Activated T-cell treated with anti-CD3 and anti-CD28 coated beads, Interleukin-2, amount 50 U/mL, for 4 hours (primary cell): ENCODE measurements at places on chromosomes 13 and 19. TPM values are rescaled to one million over a fixed set of nuclear protein-coding genes. Genes with fewer than 3 reads are reported as not detected.

GRCh38 chr13:34722922-34723321 is 219.1 kb upstream of the NBEA start:
- DNase-seq: no peak

DNA sequence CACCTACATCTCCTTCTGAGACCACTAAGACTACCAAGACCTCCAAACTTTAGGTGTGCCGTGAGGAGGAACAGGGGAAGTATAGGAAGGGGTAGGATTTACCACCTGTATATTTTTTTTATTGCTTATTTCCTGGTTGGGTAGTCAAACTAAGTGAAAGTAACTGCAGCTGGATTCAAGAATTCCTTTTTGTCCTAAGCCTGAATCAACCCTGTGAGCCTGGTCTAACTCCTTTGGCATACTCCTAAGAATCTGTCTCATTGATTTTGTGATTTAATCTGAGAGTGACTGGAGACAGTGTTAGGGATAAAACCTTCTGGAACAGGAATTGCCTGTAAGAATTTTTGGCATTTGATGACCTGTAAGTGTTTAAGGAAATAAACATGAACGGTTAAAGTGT is 523.5 kb upstream of the MIR17HG start:
- DNase-seq: no peak

GRCh38 chr13:102128216-102128810 is 273.5 kb downstream of the FGF14 start:
- DNase-seq: no peak

DNA sequence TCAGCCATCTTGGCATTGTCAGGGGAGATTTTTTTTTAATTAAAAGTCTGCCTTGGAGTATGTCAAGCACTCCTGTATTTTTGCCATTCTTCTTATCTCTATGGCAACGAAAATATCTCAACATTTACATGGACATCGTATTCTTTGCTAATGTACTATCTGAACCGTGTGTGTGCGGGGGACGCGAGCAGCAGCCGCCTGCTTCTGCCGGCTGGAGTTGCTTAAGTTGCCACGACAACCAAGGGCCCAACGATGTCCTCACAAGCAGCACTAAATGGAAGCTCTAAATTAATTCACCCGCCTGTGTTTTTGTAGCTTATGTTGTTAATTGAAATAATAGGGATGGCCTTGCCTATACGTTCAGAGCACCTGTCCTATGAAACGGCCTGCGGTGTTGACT is 309.5 kb downstream of the TEX29 start:
- DNase-seq: no peak

GRCh38 chr19:2291185-2291751 is 9.3 kb upstream of the PEAK3 start:
- no peak for DNase-seq

- DNase-seq: no peak
Observed at GRCh38 chr19:51735759-51736449, 12.1 kb upstream of the HAS1 start.

GRCh38 chr13:53241891-53242348 is 213.3 kb downstream of the OLFM4 start:
- no peak for DNase-seq

GRCh38 chr13:18996627-18997051 is 185.0 kb downstream of the TUBA3C start:
- no peak for DNase-seq

GRCh38 chr13:72808917-72809500 is 27.1 kb downstream of the PIBF1 start:
- DNase-seq: no peak

- DNase-seq: no peak
Observed at GRCh38 chr19:7832009-7832408, 2.0 kb downstream of the EVI5L start.

DNA sequence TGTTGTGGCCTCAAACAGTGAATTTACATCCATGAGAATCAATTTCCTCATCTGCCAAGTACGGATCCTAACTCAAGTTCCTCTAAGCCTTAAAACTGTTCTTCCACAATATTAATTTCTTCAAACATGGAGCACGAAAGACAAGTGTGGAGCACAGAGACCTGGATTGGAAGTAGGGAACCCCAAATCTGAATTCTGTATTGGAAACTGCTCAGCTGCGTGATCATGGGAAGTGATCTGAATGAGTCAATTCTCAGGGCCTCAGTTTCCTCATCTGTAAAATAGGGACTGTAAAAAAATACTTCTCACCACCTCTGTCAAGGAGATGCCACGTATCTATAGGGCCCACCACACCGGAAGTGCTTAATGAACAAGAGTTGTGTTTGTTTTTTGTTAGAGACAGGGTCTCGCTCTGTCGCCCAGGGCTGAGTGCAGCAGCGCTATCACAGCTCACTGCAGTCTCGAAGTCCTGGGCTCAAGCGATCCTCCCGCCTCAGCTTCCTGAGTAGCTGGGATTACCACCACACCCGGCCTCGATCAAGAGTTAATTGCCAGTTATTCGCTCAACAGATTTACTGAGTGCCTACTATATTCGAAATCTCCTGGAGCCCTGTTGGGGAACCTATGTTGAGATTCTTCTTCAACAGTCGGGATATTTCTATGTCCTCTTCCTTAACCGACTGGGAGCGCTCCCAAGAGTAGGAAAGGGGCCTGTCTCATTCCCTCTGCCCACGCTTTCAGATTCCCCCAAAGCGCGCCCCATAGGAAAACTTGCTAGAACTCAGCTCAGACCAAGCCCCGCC is 1.6 kb downstream of the SERTAD3 start:
- no peak for DNase-seq

- DNase-seq: peak; percentile 57
Observed at GRCh38 chr19:41263042-41263849, 926 bp upstream of the HNRNPUL1 start.

GRCh38 chr19:56350416-56351045 is 35.9 kb upstream of the ZSCAN5A start:
- peak; percentile 41 for DNase-seq

GRCh38 chr13:35771898-35772297 is 295.4 kb upstream of the MAB21L1 start:
- no peak for DNase-seq

- DNase-seq: no peak
Observed at GRCh38 chr13:111245576-111246384, 74.7 kb upstream of the TEX29 start.

DNA sequence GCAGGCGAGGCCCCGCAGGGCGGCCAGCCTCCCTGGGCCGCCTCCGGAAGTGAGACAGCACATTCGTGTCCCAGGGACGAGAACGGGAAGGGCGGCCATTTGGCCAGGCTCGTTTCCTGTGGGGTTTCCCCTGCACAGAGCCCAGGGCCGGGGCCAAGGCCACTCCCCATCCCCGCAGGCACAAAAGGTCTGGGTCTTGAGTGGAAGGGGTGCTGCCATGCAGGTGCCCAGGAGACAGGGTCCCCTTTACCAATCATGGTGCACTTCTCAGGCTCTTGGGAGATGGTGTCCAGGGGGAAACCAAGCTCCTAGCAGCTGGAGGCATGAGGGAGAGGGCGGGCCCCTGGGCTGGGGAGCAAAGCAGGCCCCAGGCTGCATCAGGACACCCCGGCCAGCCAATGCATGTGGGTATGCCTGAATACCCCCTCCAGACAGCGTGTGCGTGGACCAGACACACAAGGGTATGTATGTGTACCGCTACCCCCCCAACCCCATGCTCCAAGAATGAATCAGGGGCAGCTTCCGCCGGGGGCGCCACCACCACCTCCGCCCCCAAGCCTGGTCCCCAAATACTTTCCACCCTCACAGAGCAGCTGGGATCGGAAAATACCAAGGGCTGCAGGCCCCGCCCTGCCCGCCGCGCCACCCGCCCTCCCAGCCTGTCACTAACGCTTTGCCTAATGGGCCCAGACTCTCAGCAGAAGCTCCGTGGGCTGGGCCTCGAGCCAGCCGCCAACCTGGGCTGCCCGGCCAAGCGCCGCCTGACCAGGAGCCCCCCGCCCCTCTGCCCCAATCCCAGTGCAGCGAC is 37.6 kb upstream of the NANOS3 start:
- DNase-seq: peak; percentile 86

GRCh38 chr13:77316430-77316829 is 10.5 kb downstream of the MYCBP2 start:
- no peak for DNase-seq

- no peak for DNase-seq
Observed at GRCh38 chr13:99374169-99374991, 67.2 kb upstream of the GPR183 start.

GRCh38 chr13:60282708-60283107 is 114.3 kb upstream of the TDRD3 start:
- DNase-seq: no peak

Gene CLDND2
- 6.4 TPM for total RNA-seq

Gene ZNF154
- total RNA-seq: 1.3 TPM

Gene EEF1AKMT1
- total RNA-seq: 10.9 TPM

Gene HIPK4
- not detected for total RNA-seq

Gene APOC4
- total RNA-seq: not detected

Gene PNMA8A
- total RNA-seq: 0.41 TPM

Gene PPM1N
- total RNA-seq: 1.4 TPM
